NCI-H510A (cell line): ENCODE measurements at places on chromosomes 13 and 19.

GRCh38 chr13:75513271-75513670, 24.4 kb downstream of the COMMD6 start:
- DNase-seq = no peak

GRCh38 chr13:111789011-111789410, 277.9 kb upstream of the SOX1 start:
- no peak for DNase-seq

GRCh38 chr13:21059641-21060337, 1.6 kb downstream of the LATS2 start:
- DNase-seq = no peak

DNA sequence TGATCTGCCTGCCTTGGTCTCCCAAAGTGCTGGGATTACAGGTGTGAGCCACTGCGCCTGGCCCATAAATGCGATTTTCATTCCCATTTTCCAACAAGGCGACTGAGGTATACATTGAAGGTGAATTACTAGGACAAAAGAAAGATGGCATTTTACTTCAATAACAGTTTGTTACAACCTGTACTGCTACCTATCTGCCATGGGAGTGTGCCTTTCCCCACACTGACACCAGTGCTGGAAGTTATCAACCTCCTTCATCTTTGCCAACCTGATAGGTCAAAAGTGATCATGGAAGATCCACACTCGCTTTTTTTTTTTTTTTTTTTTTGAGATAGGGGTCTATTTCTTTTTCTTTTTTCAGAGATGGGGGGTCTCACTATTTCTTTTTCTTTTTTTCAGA, 11.0 kb downstream of the CRX start:
- DNase-seq = no peak

DNA sequence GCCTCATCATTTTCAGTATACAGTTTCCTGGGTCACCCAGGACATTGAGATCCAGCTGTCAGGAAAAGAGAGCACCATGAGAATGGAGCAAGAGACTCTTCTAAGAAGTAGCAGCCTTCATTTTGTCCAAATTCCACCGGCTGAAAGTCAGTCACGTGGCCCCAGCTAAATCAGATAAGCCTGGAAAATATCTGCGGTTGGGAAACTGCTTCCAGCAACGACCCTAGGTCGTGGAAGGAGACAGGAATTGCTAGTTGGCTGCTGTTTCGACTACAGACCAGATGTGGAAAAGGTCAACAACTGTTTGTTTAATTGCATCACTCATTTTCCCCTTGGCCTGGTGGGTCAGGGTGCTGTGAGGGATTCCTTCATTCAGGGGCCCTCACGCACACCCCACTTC, 107.0 kb downstream of the ZNF536 start:
- no peak for DNase-seq

DNA sequence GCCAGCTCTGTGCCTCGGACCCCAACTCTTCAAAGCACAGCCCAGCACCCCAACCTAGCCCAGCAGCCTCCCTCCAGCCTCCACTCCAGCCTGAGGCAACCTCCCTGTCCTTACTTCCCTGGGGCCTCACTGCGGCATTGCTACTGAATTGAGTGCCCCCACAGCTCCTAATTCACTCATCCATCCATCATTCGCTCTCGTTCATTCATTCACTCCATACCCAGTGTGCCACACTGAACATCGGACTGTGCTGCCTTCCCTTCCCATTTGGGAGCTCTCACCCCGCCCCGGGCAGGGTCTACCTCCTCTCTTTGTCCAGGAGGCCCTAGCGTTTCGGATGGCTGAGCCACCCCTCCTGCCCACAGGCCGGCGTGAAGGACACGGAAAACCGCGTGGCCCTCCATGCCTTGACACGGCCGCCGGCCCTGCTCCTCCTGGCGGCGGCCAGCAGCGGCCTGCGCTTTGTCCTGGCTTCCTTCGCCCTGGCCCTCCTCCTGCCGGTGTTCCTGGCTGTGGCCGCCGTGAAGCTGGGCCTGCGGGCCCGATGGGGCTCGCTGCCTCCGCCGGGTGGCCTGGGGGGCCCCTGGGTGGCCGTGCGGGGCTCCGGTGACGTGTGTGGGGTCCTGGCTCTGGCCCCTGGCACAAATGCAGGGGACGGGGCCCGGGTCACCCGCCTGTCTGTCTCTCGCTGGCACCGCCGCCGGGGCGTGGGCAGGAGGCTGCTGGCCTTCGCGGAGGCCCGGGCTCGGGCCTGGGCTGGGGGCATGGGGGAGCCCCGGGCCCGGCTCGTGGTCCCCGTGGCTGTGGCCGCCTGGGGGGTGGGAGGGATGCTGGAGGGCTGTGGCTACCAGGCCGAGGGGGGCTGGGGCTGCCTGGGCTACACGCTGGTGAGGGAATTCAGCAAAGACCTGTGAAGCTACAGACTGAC, 1.3 kb downstream of the NAT14 start:
- DNase-seq = no peak

DNA sequence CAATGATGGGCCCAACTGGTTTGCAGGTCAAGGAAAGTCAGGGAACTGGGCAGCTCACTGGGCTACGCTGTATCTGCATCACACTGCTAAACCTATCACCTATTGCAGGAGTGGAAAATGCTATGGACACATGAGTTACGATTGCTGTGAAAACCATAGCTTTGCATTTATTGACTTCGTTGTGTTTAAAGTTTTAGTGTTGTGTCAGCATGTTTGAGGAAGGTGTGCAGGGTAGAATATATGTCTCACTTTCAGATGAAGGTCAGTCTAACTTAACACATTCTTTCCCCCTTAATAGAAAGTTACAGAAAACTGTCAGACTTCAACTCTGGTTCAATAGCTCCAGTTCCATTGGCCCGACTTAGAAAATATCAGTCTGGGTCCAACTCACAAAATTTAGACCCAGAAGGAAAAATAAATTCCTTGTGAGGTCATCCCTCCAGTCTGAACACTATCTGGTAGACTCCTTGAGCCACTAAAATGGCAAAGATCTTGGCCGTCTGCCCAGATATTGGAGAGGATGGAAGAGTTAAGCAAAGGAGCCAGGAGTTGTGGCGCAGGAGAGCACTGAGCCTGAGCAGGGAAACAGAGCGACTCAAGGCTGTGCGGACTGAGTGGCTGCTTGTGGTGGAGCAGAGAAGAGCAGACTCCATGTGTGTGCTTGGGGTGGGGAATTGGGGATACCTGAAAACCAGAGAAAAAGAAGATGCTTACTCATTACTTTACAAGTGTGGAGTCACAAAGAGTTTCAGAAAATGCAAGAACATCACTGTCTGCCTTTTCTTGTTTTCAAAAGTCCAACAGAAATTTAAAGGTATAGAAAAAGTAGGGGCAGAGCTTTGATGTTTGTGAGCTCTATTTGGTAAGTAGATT, 518.5 kb downstream of the FGF9 start:
- DNase-seq = no peak

DNA sequence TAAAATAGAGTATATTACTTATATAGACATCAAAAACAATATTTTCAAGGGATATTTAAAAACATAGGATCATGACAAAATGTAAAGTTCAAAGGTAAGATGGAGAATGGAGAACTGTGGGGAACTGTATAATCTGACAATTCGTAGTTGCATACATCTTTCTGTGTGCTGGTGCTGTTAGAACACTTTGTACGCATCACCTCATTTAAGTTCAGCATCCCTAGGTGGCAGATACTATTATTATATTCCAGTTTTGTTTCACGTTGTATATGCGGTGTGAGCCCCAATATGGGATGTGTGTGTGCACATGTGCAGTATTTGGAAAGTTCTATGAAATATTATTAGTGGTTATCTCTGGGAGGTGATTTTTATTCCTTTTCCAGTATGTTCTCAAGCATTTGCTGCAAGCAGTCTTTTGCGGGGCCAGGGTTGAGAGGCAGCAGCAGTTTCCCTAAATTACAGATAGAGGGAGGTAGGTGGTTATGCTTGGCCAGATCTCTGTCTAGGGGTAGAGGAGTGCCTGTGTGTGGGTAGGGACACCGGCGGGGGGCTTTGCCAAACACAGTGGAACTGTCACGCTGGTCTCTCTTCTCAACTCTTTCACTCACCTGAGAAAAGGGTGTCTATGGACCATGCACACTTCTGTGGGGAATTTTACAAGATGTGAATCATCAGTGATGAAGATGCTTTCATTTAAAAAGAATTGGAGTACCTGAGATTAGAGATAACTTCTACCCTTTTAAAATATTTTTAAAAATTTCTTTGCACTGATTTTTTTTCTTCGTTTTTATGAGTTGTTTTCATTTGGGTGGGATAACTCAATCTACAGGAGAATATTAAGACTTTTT, 55.6 kb upstream of the ALOX5AP start:
- DNase-seq = no peak

- no peak for DNase-seq
These were observed 9.2 kb downstream of the SBNO2 start for GRCh38 chr19:1164684-1165531.

DNA sequence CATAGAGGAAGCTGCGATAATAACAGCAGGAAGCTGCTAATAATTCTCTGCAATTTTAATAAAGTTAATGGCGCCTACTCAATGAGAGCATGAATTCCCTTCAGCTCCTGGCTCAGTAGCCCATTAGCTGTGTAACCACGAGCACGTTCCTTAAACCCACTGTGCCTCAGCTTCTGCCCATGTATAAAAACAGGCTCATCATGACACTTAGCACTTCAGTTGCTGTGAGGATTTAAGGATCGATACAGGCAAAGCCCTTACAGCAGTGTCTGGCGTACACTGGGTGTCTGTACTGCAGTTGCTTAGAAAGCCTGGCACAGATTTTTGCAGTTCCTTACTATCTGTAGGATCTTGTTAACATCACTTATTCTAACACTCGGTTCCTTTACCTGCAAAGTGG, 673.4 kb upstream of the ARGLU1 start:
- no peak for DNase-seq
